ENCODE measurements at places on chromosomes 11 and 22. TPM values are rescaled to one million over a fixed set of nuclear protein-coding genes. Genes with fewer than 3 reads are reported as not detected.

DNA sequence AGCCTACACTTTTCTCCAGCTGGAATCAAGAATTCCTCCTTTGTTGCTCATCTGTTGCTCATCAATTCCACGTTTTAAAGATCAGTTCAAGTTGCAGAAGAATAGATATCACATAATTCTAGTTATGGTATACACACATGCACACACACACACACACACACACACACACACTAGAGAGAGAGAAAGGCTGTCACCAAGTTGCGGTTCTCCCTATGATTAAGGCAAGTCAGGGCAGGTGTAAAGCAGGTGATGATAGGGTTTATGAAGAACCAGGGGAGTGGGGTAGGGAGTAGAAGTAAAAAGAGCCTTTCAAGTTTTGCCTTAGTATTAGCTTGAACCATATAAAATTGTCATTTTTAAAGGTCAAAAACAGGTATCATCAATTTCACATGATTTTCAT lies 31.7 kb upstream of the TMPRSS4 start:
- no peak for DNase-seq

- no peak for DNase-seq
These were observed 987.6 kb downstream of the NTM start for GRCh38 chr11:132357811-132358572.

- no peak for DNase-seq
These were observed 162.8 kb downstream of the DSCAML1 start for GRCh38 chr11:117633976-117634755.

DNA sequence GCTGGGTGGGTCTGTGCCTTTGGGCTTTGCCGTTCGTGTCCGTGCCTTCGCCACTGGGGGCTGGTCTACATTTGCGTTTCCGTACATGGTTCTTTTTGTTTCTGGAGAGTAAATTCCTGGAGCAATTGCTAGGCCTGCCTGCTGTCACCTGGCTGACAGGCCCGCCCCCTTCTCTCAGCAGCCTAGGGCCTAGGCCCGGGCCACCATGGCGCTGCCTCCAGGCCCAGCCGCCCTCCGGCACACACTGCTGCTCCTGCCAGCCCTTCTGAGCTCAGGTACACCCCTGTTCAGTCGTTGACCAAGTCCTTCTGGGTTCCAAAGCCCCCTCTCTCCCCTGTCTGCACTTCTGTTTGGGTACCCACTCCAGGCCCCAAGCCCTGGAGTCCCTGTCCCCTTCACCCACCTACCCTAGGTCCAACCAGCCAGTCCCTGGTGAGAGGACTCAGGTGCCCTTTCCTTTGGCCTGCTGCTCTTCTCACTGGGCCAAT lies 649 bp downstream of the TMEM25 start:
- no peak for DNase-seq

DNA sequence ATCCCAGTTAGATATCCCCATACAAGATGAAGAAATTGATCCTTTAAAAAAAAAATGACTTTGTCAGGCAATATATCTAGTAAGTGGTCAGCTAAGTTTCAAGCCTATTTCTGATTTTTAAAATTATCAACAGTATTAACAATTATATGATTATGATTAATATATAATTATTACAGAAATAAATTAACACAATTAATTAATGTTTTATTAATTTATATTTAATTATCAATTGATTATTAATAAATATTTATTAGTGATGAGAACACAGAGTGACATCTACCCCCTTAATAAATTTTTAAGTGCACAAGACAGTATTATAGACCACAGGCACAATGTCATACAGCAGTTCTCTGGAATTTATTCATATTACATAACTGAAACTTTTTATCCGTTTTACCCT lies 22.0 kb downstream of the MUC15 start:
- no peak for DNase-seq

DNA sequence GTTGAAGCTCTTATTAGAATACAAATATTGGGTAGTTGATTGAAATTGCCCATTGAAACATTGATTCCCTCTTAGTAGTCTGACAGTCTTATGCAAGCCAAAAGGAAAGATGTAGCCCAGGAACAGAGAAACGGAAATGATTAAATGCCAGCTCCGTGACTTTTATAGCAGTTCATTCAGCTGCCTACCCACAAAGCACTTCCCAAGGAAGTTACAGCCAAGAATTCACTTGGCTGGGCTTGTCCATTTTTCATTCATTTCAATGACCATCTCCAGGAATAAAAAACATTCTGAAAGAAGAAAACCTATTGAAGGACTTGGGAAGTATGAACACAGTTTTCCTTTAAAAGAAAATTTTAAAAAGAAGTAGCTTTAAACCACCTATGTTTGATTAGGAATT lies 62.0 kb downstream of the NCAM1 start:
- DNase-seq: no peak

GRCh38 chr11:76717369-76717768 lies 46.8 kb upstream of the LRRC32 start:
- no peak for DNase-seq

DNA sequence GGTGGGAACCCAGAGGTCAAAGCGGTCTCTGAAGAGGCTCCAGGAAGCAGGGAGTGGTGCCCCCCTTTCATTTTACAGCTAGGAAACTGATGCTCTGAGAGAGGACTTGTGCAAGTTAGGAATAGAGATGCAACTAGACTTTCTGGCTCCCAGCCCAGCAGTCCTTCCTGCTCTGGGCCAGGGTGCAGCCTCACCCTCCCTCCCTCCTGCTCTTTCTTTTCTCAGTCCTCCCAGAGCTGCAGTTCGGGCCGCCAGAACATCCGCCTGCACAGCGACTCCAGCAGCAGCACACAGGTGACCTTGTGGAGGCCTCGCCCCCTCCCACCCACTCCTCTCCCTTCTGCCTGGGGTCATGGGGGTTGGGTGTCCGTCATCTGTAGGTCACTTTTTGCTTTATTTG lies 51.5 kb downstream of the LHFPL7 start:
- peak; percentile 9 for DNase-seq

DNA sequence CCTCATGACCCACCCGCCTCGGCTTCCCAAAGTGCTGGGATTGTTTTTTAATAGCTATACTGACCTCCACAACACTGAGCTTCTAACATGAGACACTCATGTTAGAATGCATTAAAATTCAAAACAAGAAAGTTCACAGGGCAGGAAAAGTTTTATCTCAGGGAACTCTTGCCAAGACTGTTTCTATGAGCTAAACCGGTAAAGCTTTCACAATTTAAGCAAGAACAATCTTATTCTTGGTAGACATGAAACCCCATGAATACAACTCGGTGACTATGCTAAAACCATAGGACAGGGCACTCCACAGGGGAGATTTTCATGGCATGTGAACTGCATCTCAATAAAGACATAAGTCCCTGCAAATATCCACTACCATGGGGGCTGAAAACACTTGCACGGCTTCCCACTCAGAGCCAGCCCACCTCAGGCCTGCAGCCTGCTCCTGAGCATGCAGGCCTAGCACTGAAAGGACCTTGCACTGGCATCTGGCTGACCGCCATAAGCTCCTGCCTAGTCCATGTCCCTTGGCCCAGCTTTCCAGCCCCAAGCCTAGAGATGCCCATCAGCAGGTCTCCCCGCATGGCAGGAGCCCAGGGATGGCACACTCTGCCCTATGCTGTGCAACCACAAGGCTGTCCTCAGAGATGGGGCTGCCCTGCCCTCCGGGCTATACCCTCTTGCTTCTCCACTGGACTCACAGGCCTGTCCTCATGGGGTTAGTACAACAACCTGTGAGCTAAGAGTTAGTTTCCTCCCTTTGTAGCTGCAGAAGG lies 58.4 kb downstream of the DGCR2 start:
- DNase-seq: no peak

The TRPM5 gene
- polyA plus RNA-seq: 0.76 TPM

The NFAM1 gene
- 1.4 TPM for polyA plus RNA-seq

The KCNJ1 gene
- not detected for polyA plus RNA-seq

The C11orf86 gene
- not detected for polyA plus RNA-seq

Data from brain (organoid and tissue), 16 donors.